ENCODE measurements at places on chromosomes 13 and 19.

- DNase-seq = no peak
These were observed 10.1 kb upstream of the ZNRF4 start for GRCh38 chr19:5445071-5445470.

- no peak for DNase-seq
These were observed 28.9 kb downstream of the ARHGEF7 start for GRCh38 chr13:111143865-111144540.

GRCh38 chr13:88189728-88190127, 518.6 kb downstream of the SLITRK5 start:
- no peak for DNase-seq

- DNase-seq = peak; percentile 70
These were observed 28.3 kb downstream of the IL12RB1 start for GRCh38 chr19:18058208-18059009.

- DNase-seq = no peak
These were observed 271.9 kb upstream of the GPC6 start for GRCh38 chr13:92954746-92955145.

DNA sequence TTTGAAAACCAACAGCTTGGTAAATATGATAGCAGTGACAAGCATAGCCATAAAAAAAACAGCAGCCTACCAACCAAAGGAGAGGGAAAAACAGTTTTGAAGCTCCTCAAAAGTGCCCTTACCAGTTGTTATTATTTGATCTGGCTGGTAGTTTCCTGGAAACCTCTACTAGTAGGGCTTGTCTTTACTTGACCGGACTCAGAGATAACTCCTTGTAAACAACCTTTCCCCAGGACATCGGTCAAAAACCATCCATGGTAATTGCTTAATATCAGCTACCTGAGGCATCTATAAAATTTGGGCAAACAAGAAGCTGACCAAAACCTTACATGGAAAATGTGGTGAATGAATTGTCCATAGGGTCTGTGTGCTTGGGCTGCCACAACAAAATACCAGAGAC, 210.9 kb downstream of the FGF14 start:
- DNase-seq = no peak
